ENCODE measurements at places on chromosomes 16 and 17.
A peak's percentile ranks its signal among the peaks of the same experiment; 100 is the strongest.

- DNase-seq, result no peak
Observed at GRCh38 chr17:48429638-48430586, at the start of gene SKAP1. Gene SKAP1, minus strand, starts transcription at chr17:48430214.

- no peak for DNase-seq
Observed at GRCh38 chr17:79696610-79696982, 34.1 kb upstream of the ENPP7 start.

GRCh38 chr16:13269905-13270528 lies 368.6 kb downstream of the SHISA9 start:
- DNase-seq, result no peak

- DNase-seq, result no peak
Observed at GRCh38 chr16:66882702-66883101, 2.4 kb downstream of the PDP2 start.

- DNase-seq, result peak; percentile 49
Observed at GRCh38 chr17:78717431-78717980, 64.6 kb downstream of the CYTH1 start.

GRCh38 chr16:85635545-85636140 lies 22.5 kb downstream of the GSE1 start:
- no peak for DNase-seq
